ENCODE measurements at places on chromosomes 2 and 18.

GRCh38 chr18:22703883-22704585, 229.1 kb upstream of the RBBP8 start:
- DNase-seq: no peak

- no peak for DNase-seq
These were observed 647.8 kb upstream of the SLC39A10 start for GRCh38 chr2:195009202-195009601.

- DNase-seq: no peak
These were observed 126.6 kb downstream of the ZNF532 start for GRCh38 chr18:58991167-58991798.

- DNase-seq: no peak
These were observed 10.5 kb downstream of the ATG16L1 start for GRCh38 chr2:233261819-233262555.

DNA sequence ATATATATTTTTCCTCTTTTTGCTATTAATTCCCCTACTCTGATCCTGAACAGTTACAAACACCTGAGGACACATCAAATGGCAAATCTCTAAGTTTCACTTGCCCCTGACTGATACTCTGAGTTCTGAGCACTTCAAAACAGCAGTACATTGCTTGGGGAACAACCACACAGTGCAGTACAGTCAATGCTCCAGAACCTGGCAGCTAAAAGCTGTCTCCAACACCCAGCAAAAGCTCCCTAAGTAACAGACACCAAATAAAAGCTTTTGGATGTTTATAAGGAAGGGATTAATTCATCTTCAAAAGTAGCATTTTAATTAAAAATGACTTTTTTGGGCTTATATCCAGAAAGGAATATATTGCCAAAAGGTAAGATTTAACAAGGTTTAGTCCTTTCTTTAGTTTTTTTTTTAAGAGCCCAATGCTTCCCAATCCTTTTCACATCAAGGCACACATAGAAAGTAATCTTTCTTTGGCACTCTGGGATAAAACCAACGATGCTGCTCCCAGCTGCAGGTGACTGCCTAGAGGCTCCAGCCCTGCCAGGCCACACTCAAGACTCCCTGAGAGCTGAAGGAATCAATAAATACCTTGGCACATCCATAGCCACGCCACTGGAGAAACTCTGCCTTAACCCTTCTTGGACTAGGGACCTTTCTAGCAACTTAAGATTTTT, 164.9 kb upstream of the ZFP36L2 start:
- DNase-seq: no peak

DNA sequence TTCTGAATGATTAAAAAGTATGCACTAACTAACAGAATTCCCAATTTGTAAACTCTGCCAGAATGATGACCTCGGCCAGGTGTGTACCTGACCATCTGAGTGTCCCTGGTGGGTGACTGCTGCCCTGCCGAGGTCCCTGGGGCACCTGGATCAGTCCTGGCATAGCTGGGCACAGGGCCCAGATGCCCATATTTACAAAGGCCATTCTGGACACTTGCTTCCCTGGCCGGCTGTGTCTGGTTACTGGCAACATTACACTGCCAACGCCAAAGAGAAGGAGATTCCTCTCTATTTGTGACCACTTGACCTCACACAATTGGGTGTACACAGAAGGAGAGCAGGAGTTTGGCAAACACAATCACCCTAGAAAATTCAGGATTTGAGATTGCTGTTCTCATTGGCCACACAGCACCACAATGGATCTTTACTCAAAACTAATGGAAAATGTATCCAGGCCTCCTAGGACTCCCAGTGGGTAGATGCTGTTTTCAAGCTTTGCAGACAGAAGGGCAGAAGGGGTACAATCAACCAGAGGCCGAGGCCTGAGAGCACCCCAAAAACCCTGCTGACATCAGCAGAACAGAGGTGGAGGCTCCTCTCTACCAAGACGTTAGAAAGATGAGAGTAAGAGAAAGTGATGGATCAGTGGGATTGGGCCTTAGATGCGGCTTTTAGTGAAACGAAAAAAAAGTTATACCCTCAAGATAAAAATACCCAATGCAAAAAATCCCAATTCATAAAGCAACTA, 58.3 kb upstream of the PXDN start:
- DNase-seq: no peak

DNA sequence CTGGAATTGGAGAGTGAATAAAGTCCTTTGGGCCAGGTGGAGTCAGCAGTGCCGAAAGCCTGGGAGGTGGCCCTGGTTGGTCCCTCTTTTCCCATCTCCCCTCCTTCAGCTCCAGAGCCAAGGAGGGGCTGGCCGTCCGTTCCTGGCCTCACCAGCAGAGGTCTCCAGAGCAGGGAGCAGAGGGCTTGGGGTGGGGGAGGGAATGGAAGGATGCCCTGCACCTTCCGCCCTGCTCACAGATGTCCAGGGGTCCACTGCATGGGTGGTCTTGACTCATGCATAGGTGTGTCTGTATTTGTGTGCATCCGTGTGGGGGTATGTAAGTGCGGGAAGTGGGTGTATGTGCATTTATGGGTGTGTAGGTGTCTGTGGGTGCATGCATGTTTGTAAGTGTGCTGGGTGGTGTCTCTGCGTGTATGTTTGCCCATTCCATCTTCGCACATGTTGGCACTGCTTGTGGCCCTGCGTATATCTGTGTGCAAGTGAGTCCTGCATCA, 201.8 kb downstream of the ZFP36L2 start:
- DNase-seq: no peak

DNA sequence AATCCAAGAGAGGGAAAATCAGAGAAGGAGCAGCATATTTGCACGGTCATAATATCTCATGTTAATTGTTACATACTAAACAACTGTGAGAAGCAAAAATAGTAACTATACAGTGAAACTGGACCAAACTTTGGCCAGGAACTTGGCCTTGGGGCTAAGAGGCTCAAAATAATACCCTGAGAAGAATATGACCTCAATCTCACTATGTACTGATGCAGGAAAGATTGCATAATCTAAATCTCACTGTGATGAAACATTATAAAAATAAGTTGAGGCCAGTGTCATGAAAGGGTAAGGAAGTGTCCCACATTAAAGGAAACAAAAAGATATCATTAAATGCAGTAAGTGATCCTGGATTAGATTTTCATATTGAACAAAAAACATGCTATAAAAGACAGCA, 36.5 kb downstream of the ZRANB3 start:
- no peak for DNase-seq

DNA sequence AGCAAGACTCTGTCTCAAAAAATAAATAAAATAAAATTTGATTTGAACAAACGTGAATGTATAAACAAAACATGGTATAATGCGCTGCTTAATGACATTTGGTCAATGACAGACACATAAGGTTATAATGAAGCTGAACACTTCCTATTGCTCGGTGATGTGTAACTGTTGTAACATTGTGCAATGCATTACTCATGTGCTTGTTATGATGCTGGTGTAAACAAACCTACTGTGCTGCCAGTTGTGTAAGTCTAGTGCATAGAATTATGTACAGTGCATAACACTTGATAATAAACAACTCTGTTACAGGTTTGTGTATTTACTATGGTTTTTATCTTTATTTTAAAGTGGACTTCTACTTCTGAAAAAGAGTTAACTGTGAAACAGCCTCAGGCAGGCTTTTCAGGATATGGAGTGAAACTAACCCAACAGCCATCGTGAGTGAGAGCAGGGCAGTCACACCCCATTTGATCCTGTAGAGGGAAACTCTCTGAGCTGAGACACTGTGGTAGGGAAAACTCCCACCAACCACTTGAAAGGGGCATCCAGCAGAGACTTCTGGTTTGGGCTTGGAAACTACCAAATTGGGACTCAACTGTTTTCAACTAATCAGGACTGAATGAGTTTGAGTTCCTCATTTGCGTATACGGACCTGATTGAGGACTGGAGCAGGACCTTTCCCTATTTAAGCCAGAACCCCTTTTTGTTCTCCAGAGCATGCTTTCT, 8.7 kb upstream of the RPRD1A start:
- no peak for DNase-seq

DNA sequence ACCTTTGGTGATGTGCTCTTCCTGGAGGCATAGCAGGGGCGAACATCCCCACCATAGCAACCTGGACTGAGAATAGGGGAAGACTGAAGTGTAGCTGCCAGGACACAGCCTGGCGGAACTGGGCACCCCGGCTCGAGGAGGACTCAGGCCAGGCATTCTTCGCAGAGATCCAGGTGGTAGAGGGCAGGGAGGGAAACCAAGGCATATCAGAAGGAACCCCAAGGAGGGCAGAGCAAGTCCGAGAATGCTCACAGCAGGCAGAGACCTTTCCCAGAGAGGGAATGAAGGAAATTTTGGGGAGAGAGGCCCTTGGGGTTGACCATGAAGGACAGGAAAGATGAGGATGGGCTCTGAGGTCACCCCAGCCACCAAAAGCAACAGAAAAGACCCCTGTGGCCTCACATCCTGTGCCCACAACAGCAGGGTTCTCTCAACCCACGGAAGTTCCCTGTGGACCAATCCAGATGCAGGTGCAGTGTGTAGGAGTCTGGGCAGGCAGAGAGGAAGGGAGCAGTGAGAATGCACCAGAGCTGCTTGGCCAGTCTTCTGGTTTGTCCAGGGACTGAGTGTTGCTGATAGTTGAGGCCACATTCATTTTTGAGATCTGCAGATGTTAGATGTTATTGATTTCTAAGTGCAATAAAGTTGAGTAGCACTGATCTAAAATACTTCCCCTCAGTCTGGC, 136.9 kb downstream of the PXDN start:
- no peak for DNase-seq

Data from stimulated activated CD8-positive, alpha-beta memory T cell treated with anti-CD3 and anti-CD28 coated beads, Interleukin-15, amount 100 ng/mL, for 24 hours (primary cell).